ENCODE measurements at places on chromosomes 4 and X. TPM values are rescaled to one million over a fixed set of nuclear protein-coding genes. Genes with fewer than 3 reads are reported as not detected.

- DNase-seq = no peak
- no peak overlapping the region for H3K27ac ChIP-seq
- no peaks in the 10 kb centered on the region for H3K4me1 ChIP-seq
- no peaks in the 10 kb centered on the region for H3K27me3 ChIP-seq
- peaks cover 2% of the 10 kb centered on the region for H3K36me3 ChIP-seq
Observed at GRCh38 chrX:10851809-10852208, 231.4 kb upstream of the MID1 start.

DNA sequence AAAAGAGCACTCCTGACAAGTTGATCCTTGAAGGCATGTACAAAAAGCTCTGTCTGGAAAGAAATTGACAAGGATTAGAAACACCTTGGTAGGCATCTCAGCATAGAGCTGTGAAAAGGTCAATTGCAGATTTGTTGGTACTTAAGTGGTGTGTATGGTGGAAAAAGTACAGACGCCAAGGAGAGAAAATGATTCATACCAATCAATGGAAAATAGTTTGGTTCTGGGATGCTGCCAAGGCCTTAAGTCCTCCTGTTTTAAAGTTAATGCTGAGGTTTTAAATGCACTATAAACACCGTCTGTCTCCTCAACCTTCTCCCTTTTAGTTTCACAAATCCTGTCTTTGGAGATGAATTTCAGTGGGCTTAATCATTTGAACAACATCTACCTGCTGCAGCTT, 524.1 kb downstream of the IL15 start:
- no peak overlapping the region for H3K4me3 ChIP-seq
- peaks cover 5% of the 10 kb centered on the region for H3K4me1 ChIP-seq
- H3K36me3 ChIP-seq = no peaks in the 10 kb centered on the region

GRCh38 chrX:100995469-100995868, 26.0 kb downstream of the ARL13A start:
- H3K27me3 ChIP-seq = no peaks in the 10 kb centered on the region
- no peak for DNase-seq
- H3K4me3 ChIP-seq = no peak overlapping the region
- H3K36me3 ChIP-seq = peaks cover 2% of the 10 kb centered on the region
- no peaks in the 10 kb centered on the region for H3K4me1 ChIP-seq

- H3K27me3 ChIP-seq = no peaks in the 10 kb centered on the region
- H3K36me3 ChIP-seq = no peaks in the 10 kb centered on the region
- no peak overlapping the region for H3K27ac ChIP-seq
- no peak for DNase-seq
- no peak overlapping the region for H3K4me3 ChIP-seq
- no peaks in the 10 kb centered on the region for H3K4me1 ChIP-seq
Observed at GRCh38 chr4:45215976-45216542, 489.7 kb upstream of the GNPDA2 start.

- H3K4me1 ChIP-seq = peaks cover 3% of the 10 kb centered on the region
- no peaks in the 10 kb centered on the region for H3K36me3 ChIP-seq
Observed at GRCh38 chr4:156169861-156170260, 216.2 kb upstream of the CTSO start.

- no peak for DNase-seq
- peaks cover 6% of the 10 kb centered on the region for H3K4me1 ChIP-seq
- H3K4me3 ChIP-seq = no peak overlapping the region
- H3K27me3 ChIP-seq = no peaks in the 10 kb centered on the region
- H3K36me3 ChIP-seq = peaks cover 2% of the 10 kb centered on the region
Observed at GRCh38 chrX:129077424-129078170, 445.7 kb downstream of the SMARCA1 start.

Gene TKTL2
- not detected for total RNA-seq

Data from progenitor cell of endocrine pancreas (in vitro differentiated cells).